ENCODE measurements at places on chromosomes 5 and 9.

DNA sequence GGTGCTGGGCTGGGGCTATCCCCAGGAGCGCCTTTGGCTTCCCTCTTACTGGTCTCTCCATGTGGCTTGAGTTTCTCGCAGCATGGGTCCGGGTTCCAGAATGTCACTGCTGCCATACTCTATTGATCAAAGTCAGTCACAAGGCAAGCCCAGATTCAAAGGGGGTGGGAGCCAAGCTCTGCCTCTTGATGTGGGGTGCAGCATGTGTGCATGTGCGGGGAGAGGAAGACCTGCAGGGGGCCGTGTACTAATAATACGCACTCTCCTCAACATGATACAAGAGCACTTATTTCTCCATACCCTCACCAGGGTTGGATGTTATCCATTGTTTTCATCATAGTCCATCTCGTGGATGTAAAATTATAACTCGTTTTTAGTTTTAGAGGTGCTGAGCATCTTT lies 81.2 kb downstream of the NDFIP1 start:
- no peak for DNase-seq

- no peak for DNase-seq
Observed at GRCh38 chr5:91072881-91073280, 310.2 kb downstream of the ARRDC3 start.

DNA sequence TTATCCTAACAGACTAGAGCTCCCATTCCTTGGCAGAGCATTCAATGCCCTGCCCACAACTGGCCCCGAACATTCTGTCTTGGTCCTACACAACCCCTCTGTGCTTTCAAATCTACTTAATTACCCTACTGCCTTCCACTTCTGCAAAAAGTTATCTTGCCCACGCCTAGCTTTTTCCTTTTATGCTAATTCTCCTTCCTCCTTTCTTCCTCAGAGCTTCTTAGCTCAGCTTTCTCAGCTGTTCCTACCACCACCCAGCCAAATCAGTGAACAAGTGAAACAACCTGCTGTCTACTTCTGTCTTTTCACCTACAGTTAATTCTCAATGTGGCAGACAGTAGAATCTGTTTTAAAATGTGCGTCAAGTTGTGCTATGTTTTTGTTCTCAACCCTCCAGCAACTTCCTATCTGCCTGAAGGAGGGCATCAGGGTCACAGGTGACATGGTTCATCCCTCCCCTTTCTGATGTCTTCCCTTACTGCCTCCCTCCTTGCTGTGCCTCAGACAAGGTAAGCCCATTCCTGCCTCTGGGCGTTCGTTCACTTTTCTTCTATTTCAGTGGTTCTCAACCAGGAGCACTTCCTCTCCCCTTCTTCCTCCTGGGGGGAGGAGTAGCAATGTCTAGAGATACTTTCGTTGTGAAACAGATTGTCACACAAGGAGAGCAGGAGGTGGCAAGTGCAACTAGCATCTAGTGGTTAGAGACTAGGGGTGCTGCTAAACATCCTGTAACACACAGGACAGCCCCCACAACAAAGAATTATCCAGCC lies 1.3 kb upstream of the REEP5 start:
- no peak for DNase-seq

- DNase-seq = no peak
Observed at GRCh38 chr9:95738438-95738837, 137.1 kb upstream of the ERCC6L2 start.

DNA sequence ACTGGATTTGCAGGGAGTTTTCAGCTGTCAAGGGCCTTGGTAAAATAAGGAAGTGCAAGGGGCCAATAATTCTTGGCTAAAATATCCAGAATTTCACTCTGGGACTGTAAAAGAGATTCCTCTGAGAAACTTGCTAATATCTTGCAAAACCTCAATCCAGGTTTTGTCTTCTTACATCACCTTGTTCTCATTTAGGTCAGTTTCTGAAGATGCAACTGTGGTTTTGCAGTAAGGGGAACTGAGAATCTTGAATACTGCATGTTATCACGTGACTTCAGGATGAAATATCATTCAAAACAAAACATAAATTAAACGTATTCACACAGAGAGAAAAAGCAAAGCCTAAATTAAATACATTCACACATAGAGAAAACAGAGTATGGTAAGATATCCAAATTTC lies 35.0 kb upstream of the RIC1 start:
- DNase-seq = no peak

DNA sequence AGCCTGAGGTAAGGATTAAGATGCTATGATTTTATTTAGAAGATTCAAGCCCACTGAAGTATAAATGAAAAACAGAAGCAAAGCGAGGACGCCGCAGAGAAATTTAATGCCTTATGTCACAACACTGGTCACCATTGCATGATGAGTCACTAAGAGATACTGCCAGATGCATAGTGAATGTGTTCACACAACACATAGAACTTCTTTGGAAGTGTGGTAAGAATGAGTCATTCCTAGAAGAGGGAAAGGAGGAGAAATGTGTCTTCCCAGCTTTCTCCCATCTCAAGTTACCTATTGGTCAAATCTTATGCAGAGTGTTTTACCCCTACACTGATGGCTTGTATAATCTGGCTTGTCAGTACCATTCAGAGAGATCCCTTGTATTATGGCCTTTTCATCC lies 465.3 kb upstream of the ARRDC3 start:
- DNase-seq = no peak

DNA sequence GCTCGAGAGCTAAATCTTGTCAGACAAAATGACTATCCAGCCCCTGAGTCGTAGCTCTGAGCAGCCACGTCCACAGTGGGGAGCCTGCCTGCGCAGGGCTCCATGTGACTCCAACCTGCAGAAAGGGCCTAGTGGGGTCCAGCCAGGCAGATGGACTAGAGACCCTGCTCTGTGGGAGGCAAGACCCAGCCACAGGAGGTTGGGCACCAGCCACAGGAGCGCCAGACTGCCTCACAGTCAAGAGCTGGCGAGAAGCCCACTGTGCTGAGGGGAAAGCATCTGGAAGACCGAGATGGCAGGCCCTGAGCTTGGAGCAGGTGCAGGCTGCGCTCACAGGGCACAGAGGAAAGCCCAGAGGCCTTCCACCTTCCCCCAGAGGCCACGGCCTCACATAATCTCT lies 61.4 kb downstream of the C5orf15 start:
- no peak for DNase-seq

GRCh38 chr9:123416176-123416575 lies 60.2 kb downstream of the CRB2 start:
- no peak for DNase-seq

DNA sequence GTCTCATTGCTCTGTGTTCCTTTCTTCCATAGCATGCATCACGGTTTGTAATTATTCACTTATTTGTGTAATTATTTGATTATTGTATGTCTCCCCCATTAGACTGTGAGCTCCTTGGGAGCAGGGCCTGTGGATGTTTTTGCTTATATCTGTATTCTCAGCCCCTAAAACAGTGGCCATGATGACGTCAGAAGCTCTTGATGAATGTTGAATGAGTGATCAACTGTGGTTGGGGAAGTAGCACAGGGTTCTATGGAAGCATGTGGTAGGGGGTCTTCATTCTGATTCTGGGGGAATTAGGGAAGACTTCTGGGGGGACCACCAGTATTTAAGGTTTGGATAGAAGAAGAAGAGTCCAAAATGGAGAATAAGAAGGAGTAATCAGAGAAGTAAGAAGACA lies 6.0 kb downstream of the DNAI1 start:
- DNase-seq = no peak

DNA sequence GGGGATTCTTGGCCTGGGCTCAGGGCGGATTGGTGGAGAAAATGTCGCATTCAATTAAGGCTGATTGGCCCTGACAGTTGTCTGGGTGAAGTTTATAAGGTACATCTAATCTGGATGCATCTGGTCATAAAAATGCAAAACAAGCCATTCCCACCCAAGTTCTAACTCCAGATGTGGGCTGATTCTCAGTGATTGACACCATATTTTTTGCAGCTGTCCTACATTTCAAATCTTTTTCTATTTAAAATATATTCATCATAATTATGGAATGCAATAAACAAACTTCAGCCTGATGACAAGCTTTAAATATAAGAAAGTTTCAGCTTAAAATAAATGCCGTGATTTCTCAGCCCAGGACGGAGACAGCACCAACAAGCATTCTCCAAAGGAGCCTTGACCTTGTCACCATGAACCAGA lies 146.4 kb upstream of the SMIM23 start:
- no peak for DNase-seq

DNA sequence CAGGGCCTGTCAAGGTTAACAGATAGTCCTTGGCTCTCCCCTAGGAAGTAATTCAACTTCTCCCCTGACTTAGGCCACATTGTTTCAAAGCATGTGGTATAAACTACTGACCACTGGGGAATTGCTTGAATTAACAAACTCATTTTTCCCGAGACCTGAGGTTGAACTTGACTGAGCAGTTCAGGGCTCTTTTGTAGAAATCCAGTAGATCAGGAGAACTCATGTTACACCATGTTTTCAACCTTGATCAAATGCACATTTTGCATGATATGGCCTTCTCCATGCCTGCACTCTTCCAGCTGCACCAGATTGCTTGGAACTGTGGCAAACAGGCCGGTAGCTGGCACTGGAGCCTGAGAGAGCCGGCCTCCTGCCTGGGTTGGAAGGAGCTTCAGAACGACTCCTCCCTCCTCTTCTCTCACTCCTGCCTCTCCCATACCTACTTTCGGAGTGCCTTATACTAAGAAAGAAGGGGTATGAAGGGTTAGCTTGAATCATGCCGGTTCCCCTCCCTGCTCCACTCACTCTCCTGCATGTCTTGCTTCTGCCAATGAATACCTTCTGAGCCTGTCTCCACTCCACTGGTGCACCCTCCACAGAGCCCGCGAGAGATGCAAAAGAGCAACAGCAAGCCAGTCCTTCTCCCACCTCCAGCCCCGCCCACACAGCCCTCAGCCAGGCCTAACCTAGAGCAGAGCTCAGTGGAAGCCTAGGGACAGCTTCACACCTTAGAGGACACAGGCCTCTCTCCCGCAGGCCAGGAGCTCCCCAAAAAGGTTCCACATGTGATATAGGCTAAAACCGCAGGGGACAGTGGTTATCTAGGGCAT lies 159.4 kb downstream of the MACROH2A1 start:
- DNase-seq = no peak

DNA sequence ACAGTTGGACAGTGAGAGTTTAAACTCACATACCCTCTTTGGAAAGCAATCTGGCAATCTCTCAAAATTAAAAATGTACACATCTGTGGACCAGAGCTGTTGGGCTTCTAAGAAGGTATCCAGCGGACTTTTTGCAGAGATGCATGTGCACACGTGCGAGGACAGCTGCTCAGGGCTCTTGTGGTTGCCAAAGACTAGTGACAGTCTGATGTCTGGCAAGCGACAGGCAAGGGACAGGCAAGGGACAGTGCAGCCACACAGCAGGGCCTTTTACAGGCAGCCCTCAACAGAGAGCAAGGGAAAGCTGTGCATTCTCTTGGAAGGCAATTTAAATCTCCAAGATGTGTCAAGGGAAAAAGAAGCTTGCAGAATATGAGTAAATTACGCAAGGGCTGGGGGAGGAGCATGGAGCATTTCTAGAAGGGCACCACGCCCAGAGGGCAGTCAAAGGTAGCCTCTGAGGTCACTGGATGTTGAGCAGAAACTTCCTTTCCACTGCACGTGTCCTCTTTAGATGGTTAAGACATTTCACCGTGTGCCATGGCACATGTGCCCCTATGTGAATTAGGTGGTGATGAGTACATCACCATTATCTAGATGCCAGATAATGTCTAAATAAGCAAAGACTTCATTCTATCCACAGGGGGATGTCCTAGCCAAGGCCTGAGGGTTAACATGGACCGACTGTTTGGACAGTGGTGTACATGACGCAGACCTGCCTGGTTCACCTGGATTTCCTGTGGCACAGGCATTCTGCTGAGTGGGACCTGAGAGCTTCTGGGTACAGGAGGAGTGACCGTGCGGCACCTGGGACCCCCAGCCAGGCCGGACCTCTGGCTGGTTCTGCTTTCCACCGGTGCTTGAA lies 9.1 kb downstream of the GFPT2 start:
- no peak for DNase-seq

DNA sequence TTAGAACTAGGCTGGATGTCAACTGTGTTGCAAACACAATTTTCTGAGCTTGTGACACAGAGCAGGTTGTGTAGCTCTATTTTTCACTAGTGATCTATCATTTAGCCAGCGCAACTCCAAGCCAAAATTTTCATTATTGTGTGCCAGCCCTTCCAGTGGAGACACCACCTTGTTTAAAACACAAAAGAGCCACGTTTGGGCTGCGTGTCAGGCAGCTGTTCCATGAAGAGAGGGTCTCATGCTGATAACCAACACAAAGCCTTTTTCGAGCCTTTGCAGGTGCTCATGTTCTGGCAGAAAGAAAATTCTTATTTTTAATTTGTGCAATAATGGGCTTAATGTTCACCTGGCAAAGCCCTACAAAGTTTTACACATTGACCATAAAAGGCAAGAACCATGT lies 237.6 kb upstream of the RGMB start:
- DNase-seq = no peak

GRCh38 chr5:155595791-155596190 lies 582.2 kb downstream of the KIF4B start:
- DNase-seq = no peak

DNA sequence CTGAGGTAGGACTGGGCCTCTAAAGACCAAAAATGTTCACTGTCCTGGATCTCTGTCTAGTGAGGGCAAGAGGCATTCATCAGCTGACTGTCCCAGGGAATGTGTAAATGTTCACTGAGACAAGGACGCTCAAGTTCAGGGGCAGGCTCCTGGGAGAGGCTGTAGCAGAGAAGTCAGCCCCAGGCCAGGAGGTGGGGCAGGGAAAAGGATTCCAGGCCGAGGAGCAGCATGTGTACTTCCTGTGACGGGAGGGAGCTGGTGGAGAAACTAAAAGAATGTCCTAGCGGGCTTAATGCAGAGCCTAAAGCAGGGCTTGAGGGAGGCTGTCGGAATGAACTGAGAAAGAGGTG lies 205.8 kb downstream of the GABBR2 start:
- DNase-seq = no peak

DNA sequence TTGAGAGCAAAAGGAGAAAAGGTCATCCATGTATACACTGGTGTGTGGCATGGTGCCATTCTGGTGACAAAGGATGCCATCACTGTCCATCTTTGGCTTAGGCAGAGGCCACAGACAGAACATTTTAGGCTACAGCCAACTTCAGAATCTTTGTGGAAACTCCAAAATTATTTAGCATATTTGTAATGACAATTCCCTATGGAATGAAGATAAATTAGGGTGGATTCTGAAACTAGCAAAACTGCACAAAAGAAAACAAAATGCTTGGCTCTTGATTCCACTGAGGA lies 92.5 kb downstream of the FBXW11 start:
- no peak for DNase-seq

GRCh38 chr5:110784901-110785300 lies 46.1 kb downstream of the SLC25A46 start:
- DNase-seq = no peak

- no peak for DNase-seq
Observed at GRCh38 chr5:37663538-37663937, 176.3 kb downstream of the GDNF start.

DNA sequence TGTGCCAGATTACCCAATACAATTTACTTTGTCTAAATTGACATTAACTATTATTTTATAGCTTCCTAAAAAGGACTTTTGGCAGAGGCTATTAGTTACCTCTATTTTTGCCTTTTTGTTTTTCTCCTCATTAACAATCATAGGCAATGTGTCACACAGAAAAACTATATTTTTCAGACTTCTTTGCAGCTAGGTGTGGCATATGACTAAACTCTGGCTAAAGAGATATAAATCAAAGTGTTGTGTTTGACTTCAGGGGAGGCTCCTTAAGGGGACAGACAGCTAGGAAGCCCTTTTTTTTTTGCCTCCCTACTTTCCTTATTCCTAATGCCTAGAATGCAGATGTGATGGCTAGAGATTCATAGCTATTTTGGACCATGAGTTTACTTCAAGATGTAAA lies 19.7 kb upstream of the GCNT4 start:
- no peak for DNase-seq

- DNase-seq = no peak
Observed at GRCh38 chr5:128353441-128354107, 184.5 kb downstream of the FBN2 start.

- no peak for DNase-seq
Observed at GRCh38 chr5:135448791-135449507, 1.8 kb upstream of the DCANP1 start.

All from NCI-H187 (cell line).